ENCODE measurements at places on chromosomes 3 and 15.
A peak's percentile ranks its signal among the peaks of the same experiment; 100 is the strongest.

DNA sequence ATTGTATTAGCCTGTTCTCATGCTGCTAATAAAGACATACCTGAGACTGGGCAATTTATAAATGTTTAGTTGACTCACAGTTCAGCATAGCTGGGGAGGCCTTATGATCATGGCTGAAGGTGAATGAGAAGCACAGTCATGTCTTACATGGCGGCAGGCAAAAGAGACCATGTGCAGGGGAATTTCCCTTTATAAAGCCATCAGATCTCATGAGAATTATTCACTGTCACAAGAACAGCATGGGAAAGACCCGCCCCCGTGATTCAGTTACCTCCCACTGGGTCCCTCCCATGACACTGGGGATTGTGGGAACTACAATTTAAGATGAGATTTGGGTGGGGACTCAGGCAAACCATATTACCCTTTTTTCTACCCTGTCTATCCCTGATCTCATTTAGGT, 51.5 kb upstream of the MYZAP start:
- no peak for DNase-seq

DNA sequence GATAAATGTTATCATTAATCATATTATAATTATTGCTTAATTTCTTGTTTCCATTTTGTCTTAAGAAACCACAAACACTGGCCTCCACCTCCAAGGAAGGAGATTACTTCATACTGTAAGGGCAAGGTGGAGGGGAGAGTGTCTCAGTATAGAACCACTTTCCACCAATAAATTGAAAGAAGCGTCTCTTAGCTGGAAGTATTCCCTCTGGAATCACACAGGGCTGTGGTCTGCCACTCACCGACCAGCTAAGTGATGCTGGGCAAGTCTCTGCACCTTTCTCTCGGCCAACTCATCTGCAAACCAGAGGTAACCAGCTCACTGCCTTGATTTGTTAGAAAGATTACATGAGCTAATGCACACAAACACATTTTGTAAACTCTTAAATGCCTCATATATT, 63.1 kb downstream of the EIF4E3 start:
- no peak for DNase-seq

DNA sequence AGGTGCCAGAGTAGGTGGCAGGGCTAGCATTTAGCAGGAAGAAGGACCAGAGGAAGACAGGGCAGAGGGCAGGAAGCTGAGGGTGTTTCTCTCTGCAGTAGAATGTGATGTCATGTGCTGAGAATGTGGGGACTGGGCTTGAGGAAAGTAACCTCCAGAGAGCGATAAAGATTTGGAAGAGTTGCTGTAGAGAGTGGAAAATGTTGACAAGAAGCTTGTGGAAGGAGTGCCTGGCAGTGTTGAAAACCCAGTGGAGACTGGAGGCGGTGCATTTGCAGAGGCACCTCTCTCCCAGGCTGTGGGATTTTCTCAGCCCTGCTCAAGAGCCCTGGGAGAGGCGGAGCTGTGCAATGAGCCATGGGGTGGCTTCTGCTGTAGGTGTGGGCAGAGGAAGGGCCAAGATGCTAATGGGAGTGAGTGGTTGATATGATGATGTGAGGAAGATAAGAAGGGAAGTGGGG, 54.8 kb downstream of the MESD start:
- DNase-seq, result no peak

DNA sequence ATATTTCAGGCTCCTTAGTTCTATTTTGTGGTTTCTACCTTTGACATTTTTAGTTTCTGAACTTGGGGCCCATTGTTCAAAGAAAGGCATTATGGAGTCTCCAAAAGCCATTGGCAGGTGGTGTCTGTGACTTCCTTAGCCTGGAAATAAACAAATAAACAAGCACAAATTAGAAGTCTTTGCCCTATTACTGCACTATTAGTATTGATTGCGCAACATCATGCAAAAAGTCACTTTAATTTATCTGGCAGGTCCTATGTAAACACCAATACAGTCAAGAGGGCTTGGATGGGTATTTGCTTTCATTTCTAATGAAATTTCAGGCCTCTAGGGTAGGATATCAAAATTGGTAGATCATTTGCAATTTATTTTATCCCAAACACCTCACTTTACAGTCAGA, 85.6 kb downstream of the LPP start:
- no peak for DNase-seq

GRCh38 chr3:53773021-53773436, 73.2 kb downstream of the CHDH start:
- DNase-seq, result no peak

- no peak for DNase-seq
Measured at GRCh38 chr3:153372326-153372725, 210.3 kb downstream of the RAP2B start.

DNA sequence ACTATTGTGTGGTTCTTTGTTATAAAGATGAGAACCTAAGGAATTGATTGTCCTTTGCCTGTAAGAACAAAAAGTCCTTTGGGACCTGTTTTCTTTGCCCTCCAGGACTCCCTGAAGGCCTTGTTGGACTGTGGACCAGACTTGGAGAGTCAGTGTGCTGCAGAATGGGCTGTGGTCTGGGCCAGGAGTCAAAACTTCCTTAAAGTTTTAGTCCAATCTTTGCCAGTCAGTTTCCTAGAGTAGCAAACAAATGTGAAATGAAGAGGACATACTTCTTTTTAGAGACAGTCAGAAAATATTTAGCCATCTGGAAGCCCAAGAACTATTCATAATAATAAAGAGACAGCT, 45.4 kb downstream of the PDE8A start:
- DNase-seq, result no peak

- DNase-seq, result no peak
Measured at GRCh38 chr15:64904189-64904588, 7.5 kb upstream of the ANKDD1A start.

GRCh38 chr3:9248522-9249271, 749 bp downstream of the SRGAP3 start:
- no peak for DNase-seq

DNA sequence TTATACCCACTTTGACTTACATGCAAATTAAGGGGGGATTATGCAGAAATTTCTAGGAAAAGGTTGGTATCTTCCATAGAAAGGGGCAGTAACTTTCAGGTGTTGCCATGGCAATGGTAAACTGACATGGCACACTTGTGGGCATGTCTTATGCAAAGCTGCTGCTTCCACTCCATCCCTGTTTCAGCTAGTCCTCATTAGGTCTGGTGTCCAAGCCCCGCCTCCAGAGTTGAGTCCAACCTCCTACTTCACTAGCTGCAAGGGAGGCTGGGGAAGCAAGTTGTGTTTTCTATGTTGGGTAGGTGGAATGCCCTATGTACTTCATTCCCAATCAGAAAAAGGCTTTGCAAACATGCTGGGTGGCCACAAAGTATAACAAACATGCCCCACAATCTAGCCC, 14.7 kb upstream of the KLHL40 start:
- no peak for DNase-seq

DNA sequence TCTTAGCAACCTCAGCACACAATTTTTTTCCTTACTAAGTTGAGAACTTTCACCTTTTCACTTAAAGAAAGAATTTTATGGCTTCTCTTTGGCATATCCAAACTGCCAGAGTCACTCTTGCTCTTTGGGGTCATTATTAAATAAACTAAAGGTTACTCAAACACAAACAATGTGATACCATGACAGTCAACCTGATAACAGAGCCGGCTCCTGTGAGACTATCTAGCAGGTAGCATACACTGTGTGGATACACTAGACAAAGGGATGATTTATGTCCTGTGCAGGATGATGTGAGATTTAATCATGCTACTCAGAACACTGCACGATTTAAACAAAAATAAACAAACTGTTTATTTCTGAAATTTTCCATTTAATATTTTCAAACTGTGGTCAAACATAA, 35.6 kb downstream of the LRRFIP2 start:
- no peak for DNase-seq

- DNase-seq, result no peak
Measured at GRCh38 chr3:111691293-111691909, 96.3 kb upstream of the ZBED2 start.

- DNase-seq, result no peak
Measured at GRCh38 chr3:141275032-141275422, 43.4 kb downstream of the PXYLP1 start.

GRCh38 chr3:168806871-168807270, 711.1 kb upstream of the GOLIM4 start:
- DNase-seq, result no peak

GRCh38 chr3:69893274-69893673, 106.3 kb upstream of the SAMMSON start:
- DNase-seq, result no peak

GRCh38 chr3:171387062-171387461, 73.1 kb downstream of the TNIK start:
- DNase-seq, result no peak

DNA sequence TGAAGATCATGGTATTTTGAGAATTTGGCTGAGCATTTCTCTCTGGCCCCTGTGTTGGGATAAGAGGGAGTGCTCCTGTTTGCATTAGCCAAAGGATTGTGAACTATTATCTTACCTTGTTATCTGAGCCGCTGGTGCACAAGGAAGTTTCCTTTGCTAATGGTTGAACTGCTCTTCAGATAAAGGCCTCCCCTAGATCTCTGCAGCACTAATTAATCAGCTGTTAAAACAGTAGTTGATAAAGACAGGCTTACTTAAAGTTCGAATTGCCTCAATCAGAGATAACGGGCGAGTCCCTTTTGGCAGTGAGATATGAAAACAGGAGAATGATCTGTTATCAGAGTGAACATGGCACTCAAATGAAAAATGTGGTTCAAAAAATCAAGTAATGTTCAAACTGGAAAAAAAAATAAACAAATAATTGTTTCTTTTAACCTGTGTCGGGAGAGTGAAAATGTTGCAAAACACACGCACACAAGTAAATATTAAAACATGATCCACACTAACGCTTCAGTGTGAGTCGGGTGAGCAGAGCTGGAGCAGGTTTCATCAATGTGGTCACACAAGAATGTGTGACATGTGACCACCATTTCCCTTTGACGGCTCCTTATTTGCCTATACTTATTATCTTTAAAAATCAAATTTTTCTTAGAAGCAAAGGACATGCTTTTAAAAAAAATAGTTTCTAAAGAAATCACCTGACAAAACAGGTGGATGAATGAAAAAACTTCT, 469.1 kb downstream of the SOX2 start:
- no peak for DNase-seq

- DNase-seq, result no peak
Measured at GRCh38 chr3:52801839-52802238, 7.2 kb downstream of the ITIH3 start.

DNA sequence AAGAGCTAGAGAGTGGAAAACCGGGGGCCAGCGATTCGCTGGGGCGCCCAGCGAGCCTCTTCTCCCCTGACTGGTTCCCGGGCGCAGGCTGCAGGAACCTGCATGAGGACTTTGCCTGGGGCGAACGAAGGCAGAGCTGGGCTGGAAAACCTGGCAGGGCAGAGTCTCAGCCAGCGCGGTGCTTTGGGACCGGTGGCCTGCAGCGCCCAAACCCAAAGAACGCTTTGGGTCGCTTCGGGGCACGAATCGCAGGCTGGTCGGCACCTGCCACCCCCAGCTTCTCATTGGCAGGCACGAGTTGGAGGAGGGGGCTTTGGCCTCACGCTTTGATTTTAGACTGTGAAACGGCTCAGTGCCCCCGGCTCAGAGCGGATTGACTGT, 3.0 kb downstream of the ONECUT1 start:
- no peak for DNase-seq

DNA sequence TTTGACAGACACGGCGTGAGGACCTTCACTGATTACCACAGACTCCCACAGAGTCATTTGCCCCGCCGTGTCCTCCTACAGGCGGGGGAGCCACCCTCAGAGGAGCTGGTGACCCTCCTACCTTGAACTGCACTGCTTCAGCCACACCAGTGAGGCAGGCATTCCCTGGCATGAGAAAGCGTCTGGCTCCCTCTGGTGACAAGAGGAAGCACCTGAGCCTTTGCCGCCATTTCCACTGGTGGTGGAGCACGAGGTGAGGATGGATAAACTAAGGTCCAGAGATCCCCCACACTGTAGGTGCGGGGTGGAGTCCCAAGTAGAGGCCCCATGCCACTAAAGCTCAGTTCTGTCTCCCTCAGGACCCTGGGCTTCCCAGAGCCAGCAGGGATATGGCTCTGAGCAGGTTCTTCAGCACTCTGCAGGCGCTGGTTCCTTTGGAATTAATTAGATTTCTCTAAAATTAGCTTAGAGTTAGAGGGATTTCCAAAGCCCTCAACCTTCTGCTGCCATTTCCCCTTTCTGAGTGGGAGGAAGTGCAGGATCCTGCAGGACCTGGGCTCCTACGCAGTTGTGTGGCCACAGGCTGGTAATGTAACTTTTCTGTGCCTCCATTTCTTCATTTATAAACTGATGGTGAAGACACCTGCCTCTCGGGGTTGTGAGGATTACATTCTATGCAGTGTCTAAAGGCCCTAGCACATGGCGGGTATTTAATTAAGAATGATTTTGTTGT, 224.0 kb downstream of the SLCO3A1 start:
- DNase-seq, result no peak

GRCh38 chr3:31054032-31054431, 159.6 kb upstream of the GADL1 start:
- no peak for DNase-seq

GRCh38 chr3:183777016-183777618, 48.3 kb downstream of the MAP6D1 start:
- DNase-seq, result no peak

GRCh38 chr3:129448186-129448895, 8.3 kb downstream of the IFT122 start:
- DNase-seq, result no peak

GRCh38 chr3:151328298-151328995, 902 bp downstream of the P2RY13 start:
- peak; percentile 3 for DNase-seq

DNA sequence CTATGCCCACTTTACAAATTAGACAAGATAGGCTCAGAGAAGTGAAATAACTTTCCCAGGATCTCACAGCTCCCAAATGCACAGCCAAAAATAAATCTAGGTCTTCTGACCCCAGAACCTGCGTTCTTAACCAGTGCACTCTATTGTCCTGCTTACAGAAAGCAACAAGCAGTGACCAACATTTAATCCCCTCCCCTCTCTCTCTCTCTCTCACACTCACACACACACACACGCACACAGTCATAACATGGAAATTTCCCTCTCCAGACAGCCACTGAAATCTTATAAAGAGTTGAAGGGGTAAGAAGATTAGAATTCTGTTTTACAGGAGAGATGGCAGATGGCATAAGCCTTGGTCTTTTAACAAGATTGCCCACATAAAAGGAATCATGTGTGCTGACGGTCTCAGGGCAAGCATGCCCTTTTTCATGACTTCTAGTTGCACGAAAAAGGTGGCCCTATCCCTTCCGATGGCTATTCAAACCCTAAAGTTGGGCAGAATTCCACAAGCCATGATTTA, 29.4 kb downstream of the EOGT start:
- no peak for DNase-seq

- no peak for DNase-seq
Measured at GRCh38 chr3:53841296-53841695, 4.9 kb downstream of the CHDH start.

GRCh38 chr15:41650806-41651205, 9.4 kb upstream of the MGA start:
- no peak for DNase-seq

- DNase-seq, result no peak
Measured at GRCh38 chr3:143358155-143358792, 238.7 kb downstream of the CHST2 start.

- DNase-seq, result no peak
Measured at GRCh38 chr15:68584756-68585573, 6.2 kb downstream of the CORO2B start.

Data from stimulated activated CD8-positive, alpha-beta memory T cell treated with anti-CD3 and anti-CD28 coated beads, Interleukin-2, amount 100 ng/mL, for 1 hour (primary cell).